ENCODE measurements at places on chromosomes 4 and X.
A peak's percentile ranks its signal among the peaks of the same experiment; 100 is the strongest.

DNA sequence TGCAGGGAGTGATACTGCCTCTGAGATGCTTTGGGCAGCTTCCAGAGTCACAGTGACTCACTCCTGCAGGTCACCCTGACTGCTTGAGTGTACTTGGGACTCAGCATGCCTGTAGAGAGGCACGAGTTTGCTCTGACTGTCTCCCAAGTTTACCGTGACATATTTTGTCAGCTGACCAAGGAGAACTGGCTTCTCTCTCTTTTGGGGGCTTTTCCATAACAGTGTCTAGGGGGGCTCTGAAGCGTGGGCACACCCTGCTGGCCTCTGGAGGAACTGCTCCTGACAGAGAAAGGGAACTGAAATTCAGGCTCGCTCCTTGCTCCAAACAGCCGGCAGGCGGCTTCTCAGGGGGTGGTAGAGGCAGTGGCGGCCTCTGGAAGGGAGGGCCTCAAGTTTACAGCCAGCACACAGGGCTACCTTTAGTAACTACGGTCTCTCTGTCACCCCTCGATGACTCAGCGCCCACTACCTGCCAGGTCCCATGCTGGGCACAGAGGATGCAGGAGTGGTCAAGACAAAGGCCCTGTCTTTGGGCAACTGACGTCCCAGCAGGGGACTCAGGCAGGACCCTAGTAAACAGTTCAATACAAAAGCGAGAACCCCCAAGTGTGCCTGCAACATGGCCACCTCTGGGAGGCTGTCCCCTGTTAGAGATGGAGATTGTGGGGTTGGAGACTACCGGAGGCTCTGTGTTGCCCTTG, 17.8 kb downstream of the ZNF185 start:
- H3K27me3 ChIP-seq = no peaks in the 10 kb centered on the region
- H3K4me1 ChIP-seq = no peaks in the 10 kb centered on the region
- DNase-seq = peak; percentile 67
- H3K4me3 ChIP-seq = no peak overlapping the region

- H3K4me3 ChIP-seq = no peak overlapping the region
- H3K27me3 ChIP-seq = no peaks in the 10 kb centered on the region
- no peaks in the 10 kb centered on the region for H3K36me3 ChIP-seq
- no peak for DNase-seq
- no peak overlapping the region for H3K27ac ChIP-seq
Observed at GRCh38 chrX:10893976-10894375, 217.2 kb upstream of the HCCS start.

GRCh38 chrX:16594490-16594889, 55.5 kb upstream of the S100G start:
- H3K36me3 ChIP-seq = no peaks in the 10 kb centered on the region
- H3K27me3 ChIP-seq = no peaks in the 10 kb centered on the region
- H3K27ac ChIP-seq = no peak overlapping the region
- H3K4me3 ChIP-seq = no peak overlapping the region

DNA sequence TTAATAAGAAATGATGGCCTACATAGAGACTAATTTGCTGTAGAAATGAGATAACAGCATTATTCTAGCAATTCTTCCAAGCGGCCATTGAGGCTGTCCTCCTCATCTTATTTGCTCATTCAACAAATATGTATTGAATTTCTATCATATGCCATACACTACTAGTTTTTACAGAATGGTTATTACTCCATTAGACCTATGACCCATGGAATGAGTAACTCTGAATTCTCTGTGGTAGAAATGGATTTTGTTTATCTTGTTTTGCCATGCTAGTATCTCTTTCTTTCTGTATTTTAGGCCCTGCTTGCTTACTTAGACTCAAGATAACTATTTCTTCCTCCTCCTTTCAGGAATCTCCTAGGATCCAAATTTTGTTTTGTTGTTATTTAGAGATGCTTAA, 103.5 kb downstream of the RPA4 start:
- no peaks in the 10 kb centered on the region for H3K36me3 ChIP-seq
- H3K4me3 ChIP-seq = no peak overlapping the region
- no peaks in the 10 kb centered on the region for H3K27me3 ChIP-seq
- no peaks in the 10 kb centered on the region for H3K4me1 ChIP-seq
- H3K27ac ChIP-seq = no peak overlapping the region

DNA sequence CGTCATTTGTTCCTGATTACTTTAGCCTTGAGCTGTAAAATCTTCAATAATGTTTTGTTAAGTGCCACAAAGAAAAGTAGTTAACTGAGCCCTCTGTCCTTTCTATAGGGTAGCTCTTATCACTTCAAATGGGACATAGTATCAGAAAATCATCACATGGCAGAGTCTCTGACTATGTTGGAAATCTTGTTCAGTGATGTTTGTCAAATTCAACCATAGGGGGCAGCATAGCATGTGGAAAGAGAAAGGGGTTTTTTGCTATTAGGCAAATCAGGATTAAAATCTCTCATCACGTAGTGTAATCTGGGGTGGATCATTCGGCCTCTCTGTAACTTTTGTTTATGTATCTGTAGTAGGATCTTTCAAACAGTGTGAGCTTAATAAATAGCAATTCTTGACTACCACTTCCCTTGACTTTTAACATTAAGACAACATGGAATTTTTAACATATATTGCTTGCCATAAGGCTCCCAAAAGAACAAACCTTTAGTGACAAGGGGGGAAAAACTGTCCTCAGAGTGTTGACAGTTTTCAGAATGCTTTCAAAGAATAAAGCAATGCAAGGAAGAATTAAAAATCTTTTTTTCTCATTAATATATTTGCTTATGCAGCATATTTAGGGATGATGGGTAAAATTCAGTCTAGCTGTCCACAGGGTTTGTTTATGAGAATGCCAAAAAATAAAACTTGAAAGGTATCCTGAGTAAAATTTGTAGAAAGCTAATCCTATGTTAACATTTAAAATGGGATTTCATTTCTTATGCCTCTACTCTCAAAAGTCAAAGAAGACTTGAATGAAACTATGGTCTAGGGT, 127.2 kb downstream of the FBXW7 start:
- H3K27ac ChIP-seq = no peak overlapping the region
- peak; percentile 67 for DNase-seq
- H3K36me3 ChIP-seq = peaks cover 2% of the 10 kb centered on the region
- no peaks in the 10 kb centered on the region for H3K27me3 ChIP-seq

- H3K4me3 ChIP-seq = no peak overlapping the region
- no peaks in the 10 kb centered on the region for H3K4me1 ChIP-seq
- peak; percentile 30 for DNase-seq
- no peak overlapping the region for H3K27ac ChIP-seq
- H3K36me3 ChIP-seq = no peaks in the 10 kb centered on the region
- no peaks in the 10 kb centered on the region for H3K27me3 ChIP-seq
Observed at GRCh38 chrX:40177117-40177430, 79.3 kb upstream of the BCOR start.

DNA sequence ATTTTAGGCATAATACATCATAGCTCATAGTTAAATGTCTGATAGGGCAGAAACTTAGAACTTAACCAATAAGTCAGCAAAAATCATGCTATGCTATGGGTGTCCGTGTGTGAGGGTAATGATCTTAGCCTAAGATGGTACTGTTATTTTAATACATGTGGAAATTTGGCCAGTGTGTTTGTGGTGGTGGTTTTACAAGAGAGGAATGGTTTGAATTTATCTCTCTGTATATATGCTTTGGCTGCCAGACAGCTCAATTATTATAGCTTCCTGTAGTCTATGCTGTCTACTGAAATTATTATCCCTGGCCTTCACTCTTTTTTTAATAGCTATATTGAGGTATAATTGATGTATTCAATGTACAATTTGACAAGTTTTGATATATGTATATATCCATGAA, 21.3 kb downstream of the ZNF330 start:
- H3K27ac ChIP-seq = no peak overlapping the region
- no peaks in the 10 kb centered on the region for H3K27me3 ChIP-seq
- H3K36me3 ChIP-seq = no peaks in the 10 kb centered on the region
- no peak for DNase-seq
- H3K4me1 ChIP-seq = no peaks in the 10 kb centered on the region
- H3K4me3 ChIP-seq = no peak overlapping the region

- no peaks in the 10 kb centered on the region for H3K4me1 ChIP-seq
- no peak overlapping the region for H3K4me3 ChIP-seq
- H3K27ac ChIP-seq = no peak overlapping the region
- no peak for DNase-seq
- H3K27me3 ChIP-seq = no peaks in the 10 kb centered on the region
- H3K36me3 ChIP-seq = no peaks in the 10 kb centered on the region
Observed at GRCh38 chr4:140014284-140014683, 139.7 kb downstream of the MAML3 start.

GRCh38 chr4:10605746-10606482, 78.7 kb downstream of the CLNK start:
- H3K4me3 ChIP-seq = no peak overlapping the region
- H3K4me1 ChIP-seq = no peaks in the 10 kb centered on the region
- H3K27me3 ChIP-seq = no peaks in the 10 kb centered on the region
- DNase-seq = no peak
- H3K36me3 ChIP-seq = no peaks in the 10 kb centered on the region

- no peak overlapping the region for H3K4me3 ChIP-seq
- no peak for DNase-seq
- no peaks in the 10 kb centered on the region for H3K27me3 ChIP-seq
- H3K27ac ChIP-seq = no peak overlapping the region
- no peaks in the 10 kb centered on the region for H3K36me3 ChIP-seq
- no peaks in the 10 kb centered on the region for H3K4me1 ChIP-seq
Observed at GRCh38 chr4:10666616-10667015, 18.0 kb downstream of the CLNK start.

- peak; percentile 35 for DNase-seq
- peaks cover 3% of the 10 kb centered on the region for H3K4me1 ChIP-seq
- no peaks in the 10 kb centered on the region for H3K36me3 ChIP-seq
- H3K27me3 ChIP-seq = no peaks in the 10 kb centered on the region
Observed at GRCh38 chr4:186249785-186250754, 15.9 kb upstream of the F11 start.

GRCh38 chrX:115696939-115697338, 136.0 kb downstream of the PLS3 start:
- no peaks in the 10 kb centered on the region for H3K4me1 ChIP-seq
- H3K36me3 ChIP-seq = no peaks in the 10 kb centered on the region
- no peak overlapping the region for H3K4me3 ChIP-seq
- no peaks in the 10 kb centered on the region for H3K27me3 ChIP-seq
- DNase-seq = no peak
- H3K27ac ChIP-seq = no peak overlapping the region

GRCh38 chr4:83876047-83876446, 340.1 kb downstream of the GPAT3 start:
- no peaks in the 10 kb centered on the region for H3K36me3 ChIP-seq
- no peak overlapping the region for H3K4me3 ChIP-seq
- no peak overlapping the region for H3K27ac ChIP-seq
- H3K27me3 ChIP-seq = no peaks in the 10 kb centered on the region

DNA sequence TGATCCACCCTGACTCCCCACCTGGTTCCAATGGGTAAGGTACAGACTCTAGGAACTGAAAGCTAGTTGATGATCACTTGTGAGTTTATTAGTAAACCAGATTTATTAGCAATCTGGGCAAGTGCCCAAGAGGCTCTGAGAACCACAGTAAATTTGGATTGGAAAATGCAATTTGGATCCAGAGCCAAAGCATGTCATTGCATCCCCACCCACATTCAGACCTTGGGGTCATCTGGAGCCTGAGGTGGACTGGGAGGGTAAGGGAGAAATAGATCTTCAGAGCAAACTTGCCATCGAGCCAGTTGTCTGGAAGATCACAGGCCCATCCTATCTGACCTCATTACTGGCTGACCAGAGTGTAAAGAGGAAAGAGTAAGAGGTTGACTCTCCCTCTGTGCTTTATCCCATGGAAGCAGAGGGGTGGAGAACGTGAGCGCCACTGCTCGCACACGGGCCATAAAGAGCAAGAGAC, 78.7 kb upstream of the RASGEF1B start:
- H3K27ac ChIP-seq = no peak overlapping the region
- no peak for DNase-seq
- no peak overlapping the region for H3K4me3 ChIP-seq
- peaks cover 1% of the 10 kb centered on the region for H3K4me1 ChIP-seq
- no peaks in the 10 kb centered on the region for H3K27me3 ChIP-seq
- H3K36me3 ChIP-seq = no peaks in the 10 kb centered on the region

GRCh38 chr4:145093638-145094037, 4.4 kb downstream of the ANAPC10 start:
- no peaks in the 10 kb centered on the region for H3K4me1 ChIP-seq
- H3K27ac ChIP-seq = no peak overlapping the region
- no peaks in the 10 kb centered on the region for H3K36me3 ChIP-seq
- H3K4me3 ChIP-seq = no peak overlapping the region
- H3K27me3 ChIP-seq = no peaks in the 10 kb centered on the region

GRCh38 chrX:103275947-103276567, 493 bp downstream of the TCEAL5 start:
- no peaks in the 10 kb centered on the region for H3K27me3 ChIP-seq
- no peak overlapping the region for H3K27ac ChIP-seq
- DNase-seq = no peak
- H3K4me3 ChIP-seq = no peak overlapping the region

DNA sequence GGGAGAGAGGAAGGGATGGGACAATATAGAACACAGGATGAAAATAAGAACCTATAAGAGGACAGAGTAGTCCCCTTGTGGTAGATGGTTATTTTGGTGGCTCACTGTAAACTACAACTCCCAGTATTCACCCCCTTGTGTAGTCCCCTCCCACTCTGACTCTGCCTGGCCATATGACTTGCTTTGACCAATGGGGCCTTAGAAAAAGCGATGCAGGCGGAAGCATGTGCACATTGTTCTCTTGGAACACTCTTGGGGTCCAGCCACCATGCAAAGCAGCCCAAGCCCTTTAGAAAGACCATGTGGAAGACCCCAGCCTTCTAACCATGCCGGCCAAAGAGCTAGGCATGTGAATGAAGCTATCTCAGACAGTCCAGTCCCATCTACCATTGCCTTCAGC, 415.0 kb downstream of the BCOR start:
- no peak overlapping the region for H3K27ac ChIP-seq
- peak; percentile 63 for DNase-seq
- H3K4me3 ChIP-seq = no peak overlapping the region
- no peaks in the 10 kb centered on the region for H3K36me3 ChIP-seq

- no peaks in the 10 kb centered on the region for H3K36me3 ChIP-seq
- H3K27ac ChIP-seq = no peak overlapping the region
- no peaks in the 10 kb centered on the region for H3K27me3 ChIP-seq
- no peak overlapping the region for H3K4me3 ChIP-seq
- no peaks in the 10 kb centered on the region for H3K4me1 ChIP-seq
Observed at GRCh38 chrX:45266456-45266855, 65.8 kb upstream of the DIPK2B start.
